ENCODE measurements at places on chromosomes 1 and 21. TPM values are rescaled to one million over a fixed set of nuclear protein-coding genes. Genes with fewer than 3 reads are reported as not detected.

The DBT gene
- 11.4 TPM for total RNA-seq

The TTC22 gene
- total RNA-seq: not detected

The CLDN17 gene
- not detected for total RNA-seq

The TMEM183A gene
- 61.5 TPM for total RNA-seq

The FPGT gene
- total RNA-seq: 6.4 TPM

The S100A16 gene
- total RNA-seq: 1.1 TPM

The THEM5 gene
- not detected for total RNA-seq

The YIPF1 gene
- total RNA-seq: 39.3 TPM

The VHLL gene
- total RNA-seq: not detected

The PLPPR5 gene
- total RNA-seq: 2.0 TPM

The BGLAP gene
- not detected for total RNA-seq

GRCh38 chr1:21575351-21575942 lies 66.2 kb downstream of the ALPL start:
- peaks cover 5% of the 10 kb centered on the region for H3K27me3 ChIP-seq
- H3K4me3 ChIP-seq: no peak overlapping the region
- H3K27ac ChIP-seq: no peak overlapping the region
- DNase-seq: no peak

DNA sequence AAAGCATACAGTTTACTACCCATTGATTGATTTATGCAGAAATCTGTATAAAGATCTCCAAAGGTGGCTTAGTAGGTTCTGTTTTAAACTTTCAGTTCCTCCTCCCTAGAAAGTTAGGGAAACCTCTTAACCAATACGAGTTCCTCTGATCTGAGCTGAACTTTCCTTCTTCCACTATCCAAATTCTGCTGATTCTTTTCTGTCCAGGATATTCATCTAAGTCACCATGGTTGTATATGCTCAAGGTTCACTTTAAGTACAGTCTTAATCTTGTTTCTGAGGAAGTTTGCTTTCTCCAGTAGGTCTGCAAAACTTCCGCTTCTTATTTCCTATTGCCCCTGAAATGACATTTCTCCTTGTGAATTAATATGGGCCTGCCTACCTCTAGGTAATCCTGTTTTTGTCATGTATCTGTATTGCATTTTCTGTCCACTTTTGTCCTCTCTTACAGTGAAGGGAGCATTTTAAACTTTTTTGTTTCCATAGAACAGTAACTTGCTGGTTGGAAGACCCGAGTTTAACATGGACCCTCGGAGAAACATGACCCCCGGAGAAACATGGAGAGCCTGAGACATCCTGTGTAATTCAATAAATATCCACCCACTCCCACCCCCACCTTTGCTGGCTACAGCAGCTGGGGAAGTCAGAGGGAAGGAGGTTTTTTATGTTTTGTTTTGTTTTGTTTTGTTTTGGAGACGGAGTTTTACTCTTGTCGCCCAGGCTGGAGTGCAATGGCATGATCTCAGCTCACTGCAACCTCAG lies 16.7 kb upstream of the TUT4 start:
- H3K36me3 ChIP-seq: no peaks in the 10 kb centered on the region
- no peak overlapping the region for H3K4me3 ChIP-seq
- H3K4me1 ChIP-seq: no peaks in the 10 kb centered on the region
- H3K27ac ChIP-seq: no peak overlapping the region

DNA sequence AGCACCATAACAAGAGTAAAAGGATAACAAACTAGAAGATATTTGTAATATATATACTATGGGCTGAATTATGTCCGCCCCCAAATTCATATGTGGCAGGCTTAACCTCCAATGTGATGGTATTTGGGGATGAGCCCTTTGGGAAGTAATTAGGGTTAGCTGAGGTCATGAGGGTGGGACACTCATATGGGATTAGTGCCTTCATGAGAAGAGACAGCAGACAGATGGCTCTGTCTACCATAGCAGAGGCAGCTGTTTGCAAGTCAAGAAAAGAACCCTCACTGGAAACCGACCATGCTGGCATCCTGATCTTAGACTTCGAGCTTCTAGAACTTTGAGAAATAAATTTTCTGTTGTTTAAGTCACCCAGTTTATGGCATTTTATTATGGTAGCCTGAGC lies 303.6 kb downstream of the LMO4 start:
- H3K27ac ChIP-seq: no peak overlapping the region
- H3K36me3 ChIP-seq: no peaks in the 10 kb centered on the region
- H3K27me3 ChIP-seq: no peaks in the 10 kb centered on the region
- DNase-seq: no peak

- DNase-seq: peak; percentile 62
- H3K4me1 ChIP-seq: peaks cover 55% of the 10 kb centered on the region
- peak overlapping the region; percentile 99 for H3K27ac ChIP-seq
- H3K4me3 ChIP-seq: no peak overlapping the region
Measured at GRCh38 chr1:31668303-31668883, 23.7 kb upstream of the PEF1 start.

GRCh38 chr1:177925006-177925405 lies 44.9 kb downstream of the SEC16B start:
- no peaks in the 10 kb centered on the region for H3K36me3 ChIP-seq
- peaks cover 6% of the 10 kb centered on the region for H3K4me1 ChIP-seq
- no peak overlapping the region for H3K4me3 ChIP-seq
- DNase-seq: no peak
- H3K27me3 ChIP-seq: no peaks in the 10 kb centered on the region

DNA sequence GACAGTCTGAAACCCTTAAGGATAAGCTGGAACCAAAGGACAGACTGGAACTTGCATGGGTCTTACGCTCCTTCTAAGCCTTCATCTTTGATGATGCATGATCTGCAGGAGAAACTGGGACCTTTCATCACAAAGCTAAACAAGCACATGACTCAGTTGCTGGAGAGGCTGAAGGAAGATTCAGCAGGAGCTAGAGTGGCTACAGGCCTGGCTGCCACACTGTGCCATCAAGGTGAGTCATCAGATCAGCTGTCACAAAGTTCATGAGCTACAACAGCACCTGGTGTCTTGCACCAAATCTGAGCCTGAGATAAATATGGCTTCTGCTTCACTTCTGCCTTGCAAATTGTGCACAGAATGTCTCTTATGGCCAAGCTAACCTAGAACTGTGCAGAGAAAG lies 95.5 kb upstream of the MARK1 start:
- H3K27ac ChIP-seq: no peak overlapping the region
- no peak overlapping the region for H3K4me3 ChIP-seq
- H3K4me1 ChIP-seq: peaks cover 11% of the 10 kb centered on the region
- DNase-seq: no peak
- H3K36me3 ChIP-seq: no peaks in the 10 kb centered on the region

DNA sequence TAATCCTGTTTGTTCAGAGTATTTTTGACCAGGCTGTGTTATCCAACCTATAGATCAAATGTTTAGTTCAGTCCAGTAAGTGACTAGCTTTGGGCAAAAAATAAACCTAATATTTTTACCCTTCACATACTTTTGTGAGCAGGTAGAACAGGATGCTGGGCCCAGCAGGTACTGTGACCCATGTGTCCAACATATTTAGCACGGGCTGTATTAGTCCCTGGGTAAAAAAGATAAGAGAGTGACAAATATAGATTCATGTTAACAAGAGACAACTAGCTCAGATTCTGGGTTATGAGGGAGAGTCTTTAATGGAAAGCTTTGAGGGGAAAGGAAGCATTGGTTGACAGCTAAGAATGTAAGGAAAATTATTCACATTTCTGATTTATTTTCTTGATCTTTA lies 43.1 kb downstream of the OLFM3 start:
- no peaks in the 10 kb centered on the region for H3K36me3 ChIP-seq
- no peak overlapping the region for H3K27ac ChIP-seq
- H3K4me3 ChIP-seq: no peak overlapping the region
- H3K4me1 ChIP-seq: peaks cover 2% of the 10 kb centered on the region
- no peak for DNase-seq

GRCh38 chr1:60052601-60053000 lies 21.0 kb downstream of the C1orf87 start:
- no peaks in the 10 kb centered on the region for H3K36me3 ChIP-seq
- peak; percentile 50 for DNase-seq
- H3K4me3 ChIP-seq: no peak overlapping the region
- no peaks in the 10 kb centered on the region for H3K27me3 ChIP-seq
- peaks cover 3% of the 10 kb centered on the region for H3K4me1 ChIP-seq

GRCh38 chr1:227308367-227309336 lies 9.6 kb downstream of the CDC42BPA start:
- H3K27ac ChIP-seq: no peak overlapping the region
- no peaks in the 10 kb centered on the region for H3K27me3 ChIP-seq
- H3K4me3 ChIP-seq: no peak overlapping the region
- H3K4me1 ChIP-seq: peaks cover 4% of the 10 kb centered on the region
- DNase-seq: no peak
- no peaks in the 10 kb centered on the region for H3K36me3 ChIP-seq

- H3K27ac ChIP-seq: no peak overlapping the region
- H3K4me1 ChIP-seq: peaks cover 3% of the 10 kb centered on the region
- DNase-seq: no peak
- H3K4me3 ChIP-seq: no peak overlapping the region
- peaks cover 3% of the 10 kb centered on the region for H3K27me3 ChIP-seq
- H3K36me3 ChIP-seq: no peaks in the 10 kb centered on the region
Measured at GRCh38 chr1:64038965-64039364, 164.5 kb upstream of the UBE2U start.

- peaks cover 6% of the 10 kb centered on the region for H3K4me1 ChIP-seq
- H3K27me3 ChIP-seq: peaks cover 3% of the 10 kb centered on the region
- no peak overlapping the region for H3K27ac ChIP-seq
- no peak for DNase-seq
- no peak overlapping the region for H3K4me3 ChIP-seq
- H3K36me3 ChIP-seq: no peaks in the 10 kb centered on the region
Measured at GRCh38 chr21:40829308-40829707, 17.6 kb downstream of the DSCAM start.

GRCh38 chr1:198156111-198156744 lies 570 bp upstream of the NEK7 start:
- peak overlapping the region; percentile 91 for H3K4me3 ChIP-seq
- no peaks in the 10 kb centered on the region for H3K27me3 ChIP-seq
- no peaks in the 10 kb centered on the region for H3K36me3 ChIP-seq
- DNase-seq: peak; percentile 71

- H3K4me3 ChIP-seq: no peak overlapping the region
- H3K27ac ChIP-seq: no peak overlapping the region
- H3K27me3 ChIP-seq: peaks cover 3% of the 10 kb centered on the region
- H3K36me3 ChIP-seq: peaks cover 2% of the 10 kb centered on the region
- DNase-seq: peak; percentile 75
Measured at GRCh38 chr1:41282679-41283317, 40.7 kb upstream of the SCMH1 start.

GRCh38 chr1:95012389-95012788 lies 60.4 kb downstream of the ALG14 start:
- H3K36me3 ChIP-seq: no peaks in the 10 kb centered on the region
- no peaks in the 10 kb centered on the region for H3K27me3 ChIP-seq
- H3K27ac ChIP-seq: no peak overlapping the region

DNA sequence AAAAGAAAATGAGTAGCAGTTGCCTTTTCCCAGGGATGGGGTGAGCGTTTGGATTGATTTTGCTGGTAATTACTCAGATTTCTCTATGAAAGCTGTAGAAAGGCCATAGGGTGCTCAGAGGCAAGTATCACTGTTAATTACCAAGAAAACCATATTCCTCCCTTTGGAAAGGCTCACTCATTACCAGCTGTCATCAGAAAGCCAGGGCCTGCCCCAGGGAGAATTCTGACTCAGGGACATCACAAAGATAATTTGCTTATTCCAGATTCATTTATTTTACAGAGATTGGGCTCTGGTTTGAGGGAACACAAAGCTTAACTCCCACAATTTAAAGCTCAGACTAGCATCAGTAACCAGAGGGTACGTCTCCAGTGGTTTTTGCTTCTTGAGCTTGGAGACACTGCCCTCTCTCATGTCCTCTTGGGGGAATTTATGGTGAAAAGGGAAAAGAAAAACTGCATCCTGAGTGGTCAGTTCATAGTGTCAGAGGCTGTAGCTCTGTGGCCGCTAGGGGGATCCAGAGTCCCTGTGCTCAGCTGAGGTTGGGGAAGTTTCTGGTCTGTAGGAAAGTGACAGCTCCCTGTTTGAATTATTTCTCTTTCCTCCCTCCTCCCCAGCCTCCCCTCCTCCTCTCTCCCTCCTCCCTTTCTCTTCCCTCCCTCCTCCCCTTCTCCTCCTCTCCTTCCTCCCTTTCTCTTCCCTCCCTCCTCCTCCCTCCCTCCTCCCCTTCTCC lies 204.3 kb downstream of the KCNJ6 start:
- peaks cover 32% of the 10 kb centered on the region for H3K4me1 ChIP-seq
- H3K27ac ChIP-seq: peak overlapping the region; percentile 92
- peak overlapping the region; percentile 81 for H3K4me3 ChIP-seq
- H3K27me3 ChIP-seq: peaks cover 10% of the 10 kb centered on the region

DNA sequence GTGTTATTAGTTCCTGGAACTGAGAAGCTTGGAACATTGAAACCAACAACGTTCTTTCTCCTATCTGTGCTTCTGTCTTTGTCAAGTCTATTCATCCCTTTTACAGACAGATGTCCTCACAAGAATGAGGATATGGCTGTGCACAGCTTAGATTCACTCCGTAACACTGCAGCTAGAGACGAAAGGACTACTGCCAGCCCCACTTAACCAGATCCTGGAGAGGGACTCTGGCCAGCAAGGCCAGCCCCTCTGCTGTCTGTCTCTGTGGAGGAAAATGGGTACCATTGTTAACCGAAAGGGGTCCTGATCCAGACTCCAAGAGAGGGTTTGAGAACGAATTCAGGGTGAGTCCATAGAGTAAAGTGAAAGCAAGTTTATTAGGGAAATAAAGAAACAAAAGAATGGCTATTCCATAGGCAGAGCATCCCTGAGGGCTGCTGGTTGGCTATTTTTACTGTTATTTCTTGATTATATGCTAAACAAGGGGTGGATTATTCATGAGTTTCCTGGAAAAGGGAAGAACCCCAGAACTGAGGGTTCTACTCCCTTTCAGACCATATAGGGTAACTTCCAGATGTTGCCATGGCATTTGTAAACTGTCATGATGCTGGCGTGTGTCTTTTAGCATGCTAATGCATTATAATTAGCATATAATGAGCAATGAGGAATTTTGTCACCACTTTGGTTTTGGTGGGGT lies 17.4 kb upstream of the USP24 start:
- H3K36me3 ChIP-seq: peaks cover 4% of the 10 kb centered on the region
- no peak overlapping the region for H3K4me3 ChIP-seq
- no peaks in the 10 kb centered on the region for H3K4me1 ChIP-seq
- no peak for DNase-seq
- peaks cover 2% of the 10 kb centered on the region for H3K27me3 ChIP-seq
- no peak overlapping the region for H3K27ac ChIP-seq

GRCh38 chr21:42819861-42820615 lies 59.3 kb downstream of the WDR4 start:
- H3K27ac ChIP-seq: no peak overlapping the region
- no peaks in the 10 kb centered on the region for H3K27me3 ChIP-seq
- H3K36me3 ChIP-seq: peaks cover 9% of the 10 kb centered on the region
- H3K4me3 ChIP-seq: no peak overlapping the region
- no peaks in the 10 kb centered on the region for H3K4me1 ChIP-seq

Data from glutamatergic neuron (in vitro differentiated cells).